ENCODE measurements at places on chromosomes 7 and 10.

GRCh38 chr7:47293884-47294555, 287.9 kb downstream of the TNS3 start:
- DNase-seq = no peak

GRCh38 chr10:33272635-33273034, 61.8 kb downstream of the NRP1 start:
- no peak for DNase-seq

- no peak for DNase-seq
Observed at GRCh38 chr7:83020161-83020560, 142.5 kb downstream of the PCLO start.

GRCh38 chr7:78020136-78020873, 221.7 kb downstream of the PHTF2 start:
- DNase-seq = no peak

GRCh38 chr7:2904202-2904601, 60.1 kb upstream of the GNA12 start:
- no peak for DNase-seq

DNA sequence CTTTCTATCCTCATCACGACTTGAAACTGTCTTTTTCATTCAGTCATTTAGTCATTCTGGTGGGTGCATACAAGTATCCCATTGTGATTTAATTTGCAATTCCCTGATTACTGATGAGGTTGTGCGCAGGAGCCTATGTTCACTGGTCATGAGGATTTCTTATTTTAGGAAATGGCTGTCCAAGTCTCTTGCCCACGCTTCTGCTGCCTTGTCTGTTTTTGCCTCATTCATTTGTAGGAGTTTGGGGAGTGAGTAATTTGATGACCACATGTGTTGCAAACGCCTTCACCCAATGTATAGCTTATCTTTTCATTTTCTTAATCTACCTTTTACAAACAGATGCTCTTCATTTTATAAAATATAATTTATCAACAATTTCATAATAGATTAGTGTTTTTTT, 127.3 kb downstream of the ARHGAP22 start:
- no peak for DNase-seq

GRCh38 chr7:158140538-158141220, 446.9 kb downstream of the PTPRN2 start:
- DNase-seq = no peak

GRCh38 chr7:40733578-40733977, 598.8 kb downstream of the SUGCT start:
- no peak for DNase-seq

DNA sequence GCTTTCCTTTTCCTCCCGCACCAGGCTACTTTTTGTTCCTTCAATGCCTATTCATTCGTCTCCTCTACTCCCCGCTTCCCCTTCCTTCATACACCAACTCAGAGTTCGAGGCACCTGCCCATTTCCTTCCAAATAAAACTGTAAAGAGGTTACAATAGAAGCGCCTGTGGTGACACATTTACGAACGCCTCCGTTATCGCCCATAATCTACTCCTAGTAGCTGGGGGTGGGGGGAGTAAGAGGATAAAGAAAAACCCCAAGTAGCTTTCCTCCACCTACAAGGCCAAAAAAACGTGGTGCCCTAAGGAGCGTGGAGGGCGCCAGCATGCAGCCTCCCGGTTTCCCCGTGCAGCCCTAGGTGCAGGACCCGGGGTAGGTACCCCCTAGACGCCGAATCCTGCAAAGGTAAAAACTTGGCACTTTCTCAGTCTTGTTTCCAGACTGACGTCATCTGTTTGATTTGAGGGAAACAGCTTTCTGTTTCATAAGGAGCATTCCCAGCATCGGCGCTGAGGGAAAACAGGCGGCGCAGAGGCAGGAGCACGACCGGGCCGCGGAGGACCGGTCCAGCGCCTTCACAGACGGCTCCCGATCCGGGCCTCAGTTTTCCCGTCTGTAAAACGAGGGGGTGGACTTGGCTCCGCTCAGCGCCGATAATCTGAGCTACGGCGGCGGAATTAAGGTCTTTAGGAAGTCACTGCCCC, 922 bp downstream of the PPA1 start:
- no peak for DNase-seq

DNA sequence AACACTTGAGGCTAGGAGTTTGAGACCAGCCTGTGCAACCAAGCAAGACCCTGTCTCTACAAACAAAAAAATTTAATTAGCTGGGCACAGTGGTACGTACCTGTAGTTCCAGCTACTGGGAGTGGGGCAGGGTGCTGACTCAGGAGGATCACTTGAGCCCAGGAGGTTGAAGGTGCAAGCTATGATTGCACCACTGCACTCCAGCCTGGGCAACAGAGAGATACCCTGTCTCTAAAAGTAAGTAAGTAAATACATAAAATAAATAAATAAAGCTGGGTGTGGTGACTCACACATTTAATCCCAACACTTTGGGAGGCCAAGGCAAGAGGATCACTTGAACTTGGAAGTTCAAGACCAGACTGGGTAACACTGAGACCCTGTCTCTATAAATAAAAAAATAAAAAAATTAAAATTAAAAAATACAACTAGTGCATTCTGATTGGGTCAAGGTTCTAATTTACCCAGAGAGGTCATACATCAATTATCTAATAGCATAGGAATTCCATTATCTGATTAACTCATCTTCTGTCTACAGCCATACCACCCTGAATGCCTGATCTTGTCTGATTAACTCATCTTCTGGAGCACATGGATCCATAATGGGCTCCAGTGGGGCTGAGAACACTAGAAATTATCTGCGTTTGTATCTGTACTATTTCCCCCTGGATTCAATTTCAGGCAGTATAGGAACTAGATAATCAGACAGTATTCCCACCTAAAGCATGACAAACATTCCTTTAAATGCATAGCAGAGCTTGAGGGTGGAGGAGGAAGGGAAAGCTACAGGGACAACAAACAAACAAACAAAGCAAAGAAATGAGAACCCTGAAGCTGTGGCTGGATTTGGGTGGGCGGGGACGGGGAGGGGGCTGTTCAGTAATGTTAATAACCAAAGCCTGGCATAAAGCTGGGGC, 21.0 kb upstream of the HILPDA start:
- no peak for DNase-seq

GRCh38 chr7:5478568-5479430, 55.2 kb upstream of the TNRC18 start:
- DNase-seq = no peak

GRCh38 chr10:26805567-26806245, 55.1 kb downstream of the ABI1 start:
- no peak for DNase-seq

- no peak for DNase-seq
Observed at GRCh38 chr7:37546677-37547076, 98.0 kb upstream of the ELMO1 start.

DNA sequence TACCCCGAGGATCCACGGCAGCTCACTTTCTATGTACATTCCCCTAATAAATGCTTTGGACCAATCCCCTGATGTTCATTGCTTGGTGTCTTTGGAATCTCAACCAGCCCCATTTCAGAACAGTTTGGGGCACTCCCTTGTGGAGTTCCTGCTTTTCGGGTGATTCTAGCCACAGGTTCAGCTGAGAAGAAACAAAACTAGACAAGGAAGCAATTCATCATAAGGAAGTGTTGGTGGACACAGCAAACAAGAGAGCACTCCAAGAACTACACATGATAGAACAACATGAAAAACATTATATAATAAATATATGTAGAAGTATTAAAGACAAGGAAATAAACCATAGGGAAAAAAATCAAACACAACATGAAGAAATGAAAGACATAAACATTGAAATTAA, 6.0 kb upstream of the CCDC136 start:
- no peak for DNase-seq

DNA sequence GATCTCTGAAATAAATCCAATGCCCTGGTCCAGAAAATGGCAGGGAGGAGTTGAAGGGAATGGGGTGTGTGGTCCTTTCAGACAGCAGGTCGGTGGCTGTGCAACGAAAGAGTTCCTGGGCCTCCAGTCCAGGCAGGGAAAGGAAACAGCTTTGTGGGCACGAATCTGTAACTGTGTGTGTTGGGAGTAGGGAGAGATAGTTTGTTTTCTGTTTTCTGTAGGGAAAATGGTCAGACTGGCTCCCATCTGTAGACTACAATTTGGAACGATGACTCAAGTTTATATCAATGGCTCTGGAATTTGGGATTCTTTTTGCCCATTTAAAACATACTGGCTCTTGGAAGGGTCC, 2.6 kb upstream of the HOXA9 start:
- no peak for DNase-seq

DNA sequence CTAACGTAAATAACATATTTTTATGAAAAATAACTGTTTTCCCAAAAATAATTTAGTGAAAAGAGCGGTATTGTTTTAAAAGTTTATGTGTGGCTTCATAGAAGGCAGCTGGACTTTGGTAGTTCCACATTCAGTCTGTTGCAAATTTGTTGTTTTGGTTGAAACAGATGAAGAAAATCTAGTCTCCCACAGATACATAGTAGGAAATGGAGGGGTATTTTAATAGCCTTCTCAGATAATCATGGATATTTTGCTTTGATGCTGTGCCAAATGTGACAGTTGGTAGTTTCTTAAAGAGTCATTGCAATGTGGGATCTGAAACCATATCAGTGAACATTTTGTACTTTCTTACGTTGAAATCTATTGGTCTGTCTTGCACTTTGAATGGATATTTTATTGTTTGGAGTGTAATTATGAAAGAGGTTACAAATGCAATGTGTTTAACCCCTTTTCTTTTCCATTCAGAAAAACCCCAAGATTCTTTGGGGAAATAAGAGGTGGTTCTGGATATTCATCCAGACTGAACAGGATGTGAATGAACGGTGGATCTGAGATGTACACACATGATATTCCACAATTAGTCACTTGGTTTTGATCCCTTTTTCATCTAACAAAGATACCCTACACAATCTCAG, 10.4 kb downstream of the ZNF365 start:
- DNase-seq = no peak

GRCh38 chr10:94172332-94172731, 178.6 kb downstream of the PLCE1 start:
- DNase-seq = no peak

DNA sequence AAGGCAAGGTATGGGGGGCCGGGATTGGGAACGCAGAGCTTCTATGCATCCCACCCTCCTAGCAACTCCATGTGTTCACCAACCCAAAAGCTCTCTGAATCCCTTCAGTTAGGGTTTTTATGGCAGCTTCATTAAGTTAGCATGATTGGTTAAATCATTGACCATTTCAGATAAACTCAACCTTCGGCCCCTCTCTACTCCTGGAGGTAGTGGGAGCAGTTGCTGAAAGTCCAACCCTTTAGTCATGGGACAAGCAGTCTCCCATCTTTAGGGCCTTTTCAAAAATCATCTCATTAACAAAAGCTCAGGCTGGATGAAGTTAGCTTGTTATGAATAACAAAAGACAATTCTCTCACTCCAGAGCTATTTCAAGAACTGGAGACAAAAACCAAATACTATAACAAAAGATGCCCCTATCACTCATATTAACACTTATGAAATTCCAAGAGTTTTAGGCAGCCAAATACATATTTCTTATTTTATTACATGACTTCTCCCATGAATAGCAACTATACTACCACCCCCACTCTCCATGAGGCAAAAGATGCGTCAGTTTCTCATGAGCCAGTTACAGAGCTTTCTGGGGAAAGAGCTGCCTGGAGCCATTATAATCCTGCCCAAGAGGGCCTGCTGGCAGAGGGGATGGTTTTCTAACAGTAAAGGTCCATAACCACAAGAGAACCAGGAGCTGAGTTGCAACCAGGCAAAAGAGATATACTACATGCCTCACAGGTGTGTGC, 44.6 kb downstream of the SLC16A12 start:
- DNase-seq = no peak

Data from stimulated activated CD4-positive, alpha-beta T cell treated with anti-CD3 and anti-CD28 coated beads, Interleukin-1b, Interleukin-23, amount 100 ng/mL, for 24 hours (primary cell).